Activated naive CD4-positive, alpha-beta T cell treated with anti-CD3 and anti-CD28 coated beads, Interleukin-2, amount 10 ng/mL, durations not matched to agents 7 days and 5 days (primary cell): ENCODE measurements at places on chromosomes 5 and 9.

- H3K27me3 ChIP-seq = no peaks in the 10 kb centered on the region
- H3K27ac ChIP-seq = no peak overlapping the region
- H3K4me3 ChIP-seq = no peak overlapping the region
- H3K4me1 ChIP-seq = no peaks in the 10 kb centered on the region
- H3K36me3 ChIP-seq = no peaks in the 10 kb centered on the region
- DNase-seq = no peak
Measured at GRCh38 chr5:15796557-15796956, 296.6 kb downstream of the FBXL7 start.

- no peak for DNase-seq
- H3K4me1 ChIP-seq = no peaks in the 10 kb centered on the region
- H3K4me3 ChIP-seq = no peak overlapping the region
- H3K27ac ChIP-seq = no peak overlapping the region
- no peaks in the 10 kb centered on the region for H3K27me3 ChIP-seq
- H3K36me3 ChIP-seq = no peaks in the 10 kb centered on the region
Measured at GRCh38 chr5:136666970-136667620, 301.8 kb upstream of the TRPC7 start.

- no peak overlapping the region for H3K27ac ChIP-seq
- no peak overlapping the region for H3K4me3 ChIP-seq
- H3K27me3 ChIP-seq = peaks cover 3% of the 10 kb centered on the region
- H3K4me1 ChIP-seq = no peaks in the 10 kb centered on the region
- peaks cover 42% of the 10 kb centered on the region for H3K36me3 ChIP-seq
Measured at GRCh38 chr9:114790521-114790920, 15.3 kb downstream of the TNFSF15 start.

DNA sequence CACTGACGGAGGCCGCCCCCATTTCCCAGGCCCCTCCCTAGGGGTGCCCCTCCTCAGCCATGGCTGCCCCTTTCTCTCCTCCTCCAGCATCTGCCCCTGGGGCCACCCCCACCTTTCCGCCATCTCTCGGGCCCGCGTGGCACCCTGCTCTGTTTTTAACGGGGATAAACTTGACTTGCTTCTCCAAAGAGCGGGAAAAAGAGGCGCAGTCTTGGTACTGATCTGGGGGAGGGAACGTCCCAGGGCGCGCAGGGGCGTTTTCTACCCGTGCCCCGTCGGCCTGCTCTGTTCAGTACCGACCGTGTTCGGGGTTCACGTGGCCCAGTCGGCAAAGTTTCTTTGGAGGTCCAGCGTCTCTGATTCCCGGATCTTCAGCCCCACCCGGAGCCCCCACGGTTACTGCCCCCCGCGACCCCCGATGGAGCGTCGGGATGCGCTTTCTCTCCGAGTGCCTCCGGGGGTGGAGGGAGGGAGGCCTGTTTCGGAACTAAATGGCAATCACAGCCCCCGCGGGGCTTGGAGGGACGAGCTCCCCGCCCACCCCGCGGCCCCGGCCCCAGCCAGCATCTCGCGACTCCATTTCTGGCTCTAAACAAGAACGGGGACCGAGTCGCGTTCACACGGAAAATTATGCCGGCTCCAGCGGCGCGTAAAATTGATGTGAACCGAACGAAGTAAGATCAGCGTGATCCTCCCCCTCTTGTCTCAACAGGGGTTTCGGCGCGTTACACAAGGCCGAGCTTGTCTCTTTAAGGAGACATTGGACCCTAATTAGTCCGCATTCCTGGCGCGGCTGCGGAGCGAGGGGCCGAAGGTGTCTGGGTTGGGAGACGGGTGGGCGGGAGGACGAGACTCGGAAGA is 1.1 kb upstream of the TLE4 start:
- H3K27me3 ChIP-seq = peaks cover 22% of the 10 kb centered on the region
- DNase-seq = peak; percentile 54
- H3K4me1 ChIP-seq = peaks cover 27% of the 10 kb centered on the region
- H3K27ac ChIP-seq = no peak overlapping the region
- peaks cover 18% of the 10 kb centered on the region for H3K36me3 ChIP-seq

DNA sequence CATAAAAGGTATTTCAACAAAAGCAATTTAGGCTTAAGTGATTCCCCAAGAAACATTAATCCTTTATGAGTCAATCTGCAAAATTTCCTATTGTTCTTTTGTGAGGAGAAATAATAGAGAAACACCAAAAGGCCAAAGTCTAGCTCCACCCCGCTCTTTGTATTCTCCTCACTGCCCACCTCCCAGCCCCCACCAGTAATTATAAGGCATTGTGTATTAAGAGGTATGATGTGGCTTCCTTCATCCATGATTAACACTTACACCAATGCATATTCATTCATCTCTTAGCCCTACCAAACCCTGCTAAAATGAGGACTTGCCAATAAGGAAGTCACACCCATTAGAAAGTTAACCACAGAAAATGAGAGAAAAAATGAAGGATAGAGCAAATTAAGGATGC is 105.3 kb upstream of the SPATA31D4 start:
- no peak overlapping the region for H3K27ac ChIP-seq
- H3K36me3 ChIP-seq = no peaks in the 10 kb centered on the region
- no peak for DNase-seq
- no peaks in the 10 kb centered on the region for H3K4me1 ChIP-seq

- peaks cover 7% of the 10 kb centered on the region for H3K27me3 ChIP-seq
- H3K4me1 ChIP-seq = no peaks in the 10 kb centered on the region
- H3K36me3 ChIP-seq = no peaks in the 10 kb centered on the region
- no peak overlapping the region for H3K27ac ChIP-seq
- no peak for DNase-seq
- H3K4me3 ChIP-seq = no peak overlapping the region
Measured at GRCh38 chr5:127311781-127312525, 21.4 kb downstream of the MEGF10 start.

DNA sequence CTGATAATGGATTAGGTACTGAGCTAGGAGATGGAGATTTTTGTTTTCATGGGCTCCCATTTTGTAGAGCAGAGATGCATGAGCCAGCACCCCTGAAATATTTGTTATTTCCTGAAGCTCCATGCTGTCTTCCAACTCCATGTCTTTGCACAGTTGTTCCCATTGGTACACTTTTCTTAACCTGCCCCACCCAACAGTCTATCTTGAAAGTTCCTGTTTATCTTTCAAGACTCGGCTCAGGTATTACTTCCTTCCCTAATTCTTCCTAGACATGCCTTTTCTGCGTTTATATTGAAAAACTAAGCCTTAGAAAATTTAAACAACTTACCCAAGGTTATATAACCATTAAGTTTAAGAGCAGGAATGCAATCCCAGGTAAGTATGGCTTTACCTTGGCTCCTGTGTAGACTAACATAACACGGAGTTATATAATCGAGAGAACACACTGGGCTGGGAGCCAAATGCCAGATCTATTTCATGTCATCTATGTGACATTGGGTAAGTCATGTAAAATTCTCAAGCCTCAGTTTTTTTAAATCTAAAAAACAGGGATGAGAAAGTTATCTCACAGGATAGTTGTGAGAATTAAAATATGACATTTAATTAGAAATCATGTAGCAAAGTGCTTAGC is 67.4 kb downstream of the LIX1 start:
- no peak overlapping the region for H3K27ac ChIP-seq
- no peak for DNase-seq
- no peak overlapping the region for H3K4me3 ChIP-seq
- H3K4me1 ChIP-seq = no peaks in the 10 kb centered on the region
- peaks cover 4% of the 10 kb centered on the region for H3K27me3 ChIP-seq

- no peaks in the 10 kb centered on the region for H3K36me3 ChIP-seq
- H3K27me3 ChIP-seq = peaks cover 15% of the 10 kb centered on the region
- no peak for DNase-seq
- no peaks in the 10 kb centered on the region for H3K4me1 ChIP-seq
Measured at GRCh38 chr5:149002053-149002452, 60.8 kb downstream of the SH3TC2 start.

DNA sequence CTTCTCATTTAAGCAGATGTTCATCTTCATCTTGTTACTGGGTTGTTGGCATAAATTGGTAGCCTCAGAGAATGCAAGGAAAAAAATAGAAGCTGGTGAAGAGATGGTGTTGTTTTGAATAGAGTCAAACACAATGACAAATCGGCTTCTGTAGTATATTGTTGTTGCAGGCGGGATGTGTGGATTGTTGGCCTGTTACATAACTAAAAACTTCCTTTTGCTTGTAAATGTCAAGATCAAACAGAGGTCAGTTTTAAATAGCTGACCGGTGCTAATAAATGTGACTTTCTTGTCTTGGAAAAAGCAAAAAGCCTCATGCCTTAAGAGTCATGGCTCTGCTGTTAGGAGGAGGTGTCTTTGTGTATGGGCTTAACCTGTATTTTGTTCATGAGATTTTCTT is 59.2 kb downstream of the CCDC192 start:
- no peaks in the 10 kb centered on the region for H3K36me3 ChIP-seq
- no peaks in the 10 kb centered on the region for H3K27me3 ChIP-seq
- DNase-seq = no peak
- H3K4me1 ChIP-seq = no peaks in the 10 kb centered on the region
- H3K27ac ChIP-seq = no peak overlapping the region

DNA sequence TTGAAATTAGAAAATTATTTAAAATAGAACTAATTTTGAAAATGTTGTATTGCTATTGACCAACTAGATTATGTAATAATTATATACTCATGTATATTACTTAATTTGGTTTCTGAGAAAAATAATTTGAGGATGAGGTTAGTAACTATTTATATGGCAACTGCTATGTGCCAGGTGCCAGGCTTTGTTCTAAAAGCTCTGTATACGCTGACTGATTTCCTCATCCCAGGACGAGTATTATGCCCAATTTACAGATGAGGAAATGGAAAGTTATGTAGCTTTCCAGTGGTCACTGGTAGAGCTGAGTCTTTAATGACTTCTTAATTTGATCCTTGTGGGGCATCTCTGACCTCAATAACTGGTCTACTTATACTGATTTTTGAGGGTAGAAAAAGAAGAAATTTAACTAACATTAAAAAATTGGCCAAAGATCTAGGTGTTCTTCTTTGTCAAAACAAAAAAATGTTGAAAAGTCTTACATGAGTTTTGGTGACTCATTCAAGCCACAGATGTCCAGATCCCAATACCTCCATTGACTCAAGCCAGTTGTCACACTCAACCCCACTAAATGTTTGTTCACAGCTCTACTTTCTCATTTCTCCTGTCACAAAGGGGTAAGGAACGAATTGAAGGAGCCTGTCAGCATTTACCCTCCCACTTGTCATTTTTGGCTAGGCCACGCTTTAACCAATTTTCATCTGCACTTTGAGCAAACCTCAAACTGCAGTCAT is 228.1 kb upstream of the MEF2C start:
- no peaks in the 10 kb centered on the region for H3K36me3 ChIP-seq
- H3K27ac ChIP-seq = no peak overlapping the region
- no peak overlapping the region for H3K4me3 ChIP-seq
- DNase-seq = no peak
- no peaks in the 10 kb centered on the region for H3K4me1 ChIP-seq

- H3K36me3 ChIP-seq = no peaks in the 10 kb centered on the region
- H3K27ac ChIP-seq = no peak overlapping the region
- H3K4me1 ChIP-seq = no peaks in the 10 kb centered on the region
- peaks cover 3% of the 10 kb centered on the region for H3K27me3 ChIP-seq
- no peak overlapping the region for H3K4me3 ChIP-seq
Measured at GRCh38 chr9:2919347-2919746, 75.5 kb upstream of the PUM3 start.

- H3K4me3 ChIP-seq = no peak overlapping the region
- DNase-seq = no peak
- H3K4me1 ChIP-seq = no peaks in the 10 kb centered on the region
- H3K27me3 ChIP-seq = no peaks in the 10 kb centered on the region
- H3K27ac ChIP-seq = no peak overlapping the region
Measured at GRCh38 chr5:179314606-179315355, 30.5 kb downstream of the ADAMTS2 start.

DNA sequence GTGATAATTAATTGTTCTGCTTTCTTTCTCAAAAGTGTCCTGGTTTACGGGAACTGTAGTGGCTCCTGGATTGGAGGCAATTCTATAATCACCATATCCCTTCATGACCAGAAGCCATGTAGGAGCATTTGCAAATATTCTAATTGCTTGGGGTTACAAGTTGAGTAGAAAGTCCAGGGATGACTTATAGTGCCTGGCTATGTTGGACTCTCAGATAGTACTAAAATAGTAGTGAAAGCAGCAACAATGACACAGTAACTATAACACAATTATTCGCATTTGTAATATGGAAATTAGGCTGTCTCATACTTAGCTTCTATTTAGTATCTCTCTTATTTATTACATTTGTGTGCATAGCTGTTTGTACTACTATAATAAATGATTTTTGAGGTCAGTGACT is 712.5 kb upstream of the GRAMD2B start:
- no peaks in the 10 kb centered on the region for H3K27me3 ChIP-seq
- no peaks in the 10 kb centered on the region for H3K4me1 ChIP-seq
- no peak overlapping the region for H3K4me3 ChIP-seq
- no peak for DNase-seq

DNA sequence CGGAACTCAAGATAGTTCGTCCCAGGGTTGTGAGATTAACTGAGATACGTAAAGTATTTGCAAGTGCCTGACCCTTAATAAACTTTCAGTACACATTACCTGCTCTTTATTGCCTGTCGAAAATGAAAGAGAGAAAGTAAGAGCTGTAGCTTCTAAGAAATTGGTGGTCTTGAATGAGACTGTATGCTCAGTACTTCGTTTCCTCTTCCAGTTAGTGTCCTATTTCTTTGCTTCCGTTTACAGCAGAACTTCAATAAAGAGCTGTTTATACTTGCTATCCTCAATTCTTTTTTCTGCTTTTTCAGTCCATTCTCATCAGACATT is 534 bp downstream of the SRFBP1 start:
- peaks cover 4% of the 10 kb centered on the region for H3K27me3 ChIP-seq
- H3K4me3 ChIP-seq = peak overlapping the region; percentile 93
- H3K4me1 ChIP-seq = peaks cover 33% of the 10 kb centered on the region
